Left lobe of liver (tissue), 2 donors: ENCODE measurements at places on chromosomes 3 and 15.

GRCh38 chr3:167808910-167809309, 73.4 kb downstream of the SERPINI1 start:
- no peak for DNase-seq

GRCh38 chr15:70286113-70286806, 188.5 kb upstream of the TLE3 start:
- DNase-seq: peak; percentile 33

DNA sequence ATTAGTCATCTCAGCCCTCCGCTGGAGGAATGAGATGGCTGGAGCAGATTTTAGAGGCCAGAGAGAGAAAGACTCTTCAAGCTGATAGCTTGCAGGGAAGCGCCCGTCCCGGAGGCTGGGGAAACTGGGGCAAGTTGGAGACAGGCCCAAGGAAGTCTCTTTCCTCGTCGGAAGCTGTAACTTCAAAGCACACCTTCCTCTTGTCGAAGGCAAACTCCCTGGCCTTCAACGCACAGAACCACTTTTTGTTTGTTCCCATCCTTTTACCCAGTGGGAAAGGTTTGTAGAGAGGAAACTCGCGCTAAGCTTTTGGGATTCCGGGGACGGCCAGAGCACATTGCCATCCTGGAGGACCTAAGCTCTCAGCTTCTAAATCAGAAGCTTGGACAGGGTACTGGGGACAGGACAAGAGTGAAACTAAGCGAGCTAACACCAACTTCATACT, 900 bp upstream of the EOMES start:
- DNase-seq: no peak

DNA sequence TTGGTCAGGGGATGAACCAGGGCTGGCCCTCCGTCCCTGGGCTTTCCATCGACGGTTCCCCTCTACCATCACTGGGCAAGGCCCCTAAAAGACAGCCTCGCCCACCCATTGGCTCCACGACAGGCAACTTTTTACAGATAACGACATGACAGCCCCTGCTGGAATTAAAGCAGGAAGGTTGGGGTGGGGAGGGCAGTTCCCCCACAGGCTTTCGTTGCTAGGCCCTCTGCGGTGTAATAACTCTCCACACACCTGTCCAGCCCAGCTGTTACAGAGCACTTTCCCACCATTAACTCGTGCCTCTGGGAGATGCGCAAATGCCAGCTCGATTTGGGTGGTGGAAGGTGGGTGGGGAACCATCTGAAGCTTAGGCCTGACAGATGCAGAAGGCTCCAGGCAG, 264.2 kb upstream of the TLE3 start:
- DNase-seq: no peak

GRCh38 chr3:111694471-111694870, 99.3 kb upstream of the ZBED2 start:
- no peak for DNase-seq

GRCh38 chr3:25433106-25433505, 5.0 kb downstream of the RARB start:
- DNase-seq: no peak

- no peak for DNase-seq
These were observed 1.2 kb downstream of the CHMP2B start for GRCh38 chr3:87228316-87228715.

DNA sequence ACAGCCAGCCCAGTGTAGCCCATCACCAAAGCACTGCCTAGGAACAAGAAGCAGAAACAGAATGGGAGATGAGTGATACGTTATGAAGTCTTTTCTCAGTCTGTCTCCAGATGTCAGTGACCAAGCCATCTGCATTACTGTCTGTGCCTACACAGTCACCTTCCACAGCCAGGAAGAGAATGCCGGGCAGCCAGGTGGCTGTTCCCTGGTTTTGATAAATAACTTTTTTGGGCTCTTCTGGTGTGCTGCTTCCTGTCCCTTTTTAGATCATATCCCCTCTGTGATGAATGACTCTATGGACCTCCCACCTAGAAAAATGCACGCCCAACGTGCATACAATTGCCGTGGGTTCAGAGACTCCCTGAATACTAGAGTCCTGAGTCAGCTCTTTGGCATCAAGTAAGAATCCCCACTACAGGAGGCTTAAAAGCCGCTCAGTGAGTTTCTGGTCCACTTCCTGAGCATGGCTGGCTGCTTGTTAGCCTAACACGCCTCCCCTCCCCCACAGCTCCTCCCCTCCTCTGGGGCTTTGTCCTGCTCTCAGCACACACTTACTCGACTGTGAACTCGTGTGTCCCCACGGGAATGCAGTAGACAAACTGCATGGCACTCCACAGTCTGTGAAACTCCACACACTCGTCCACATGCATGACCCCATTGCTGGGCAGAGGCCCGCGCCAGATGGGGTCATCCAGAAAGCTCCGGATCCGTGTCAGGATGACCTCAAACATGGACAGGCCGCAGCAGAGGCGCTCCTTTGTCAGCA, 34.7 kb downstream of the NIPA2 start:
- no peak for DNase-seq

DNA sequence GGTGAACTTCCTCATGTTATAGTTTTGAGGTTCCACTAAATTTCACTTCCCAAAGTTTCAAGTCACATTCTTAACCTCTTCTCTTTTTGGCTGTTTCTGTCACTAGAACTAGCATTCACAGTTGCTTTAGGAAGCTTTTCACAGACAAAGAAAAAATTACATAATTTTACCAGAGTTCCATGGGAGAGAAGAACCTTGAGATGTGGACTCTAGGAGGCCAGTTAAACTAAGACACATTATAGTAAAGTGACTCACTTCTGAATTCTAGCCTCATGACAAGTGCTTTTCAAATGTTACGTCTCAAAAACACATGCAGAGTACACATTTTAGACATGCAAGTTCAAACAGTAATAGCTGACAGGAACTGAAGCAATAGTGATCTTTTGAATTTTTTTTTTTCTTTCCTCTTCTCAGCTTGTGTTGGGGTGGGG, 39.9 kb upstream of the LRTM1 start:
- DNase-seq: no peak

DNA sequence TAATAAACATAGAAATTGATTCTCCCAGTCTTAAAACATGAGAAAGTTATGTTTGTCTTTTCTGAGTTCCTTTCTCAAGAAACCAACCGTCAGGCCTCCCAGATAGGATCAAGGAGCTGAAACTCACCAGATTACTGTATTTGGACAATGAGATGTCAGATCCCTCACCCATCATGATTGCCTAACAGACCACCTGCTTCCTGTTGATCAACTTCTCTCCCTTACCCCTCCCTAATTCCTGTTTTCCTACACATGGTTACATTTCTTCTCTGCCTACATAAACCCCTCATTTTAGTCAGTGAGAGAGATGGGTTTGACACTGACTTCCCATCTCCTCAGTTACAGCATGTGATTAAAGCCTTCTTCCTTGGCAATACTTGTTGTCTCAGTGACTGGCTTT, 917.5 kb downstream of the FHIT start:
- no peak for DNase-seq

DNA sequence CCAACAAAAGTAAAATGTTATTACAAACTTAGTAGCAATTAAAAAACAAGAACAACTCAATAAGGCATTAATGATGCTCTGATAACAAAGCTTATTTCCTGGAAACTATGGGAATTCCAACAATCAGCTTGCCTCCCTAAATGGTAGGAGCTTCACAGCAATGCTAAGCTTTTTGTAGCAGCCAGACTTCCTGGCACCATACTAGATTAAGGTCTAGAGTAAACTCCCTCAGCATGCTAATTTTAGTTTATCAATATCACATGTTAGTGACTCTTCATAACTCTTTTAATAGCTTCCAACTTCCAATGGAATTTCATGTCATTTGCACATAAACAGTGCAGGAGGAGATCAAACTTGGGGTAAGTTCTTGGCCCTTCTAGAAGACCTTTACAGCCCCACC, 782.0 kb downstream of the MCTP2 start:
- DNase-seq: no peak

DNA sequence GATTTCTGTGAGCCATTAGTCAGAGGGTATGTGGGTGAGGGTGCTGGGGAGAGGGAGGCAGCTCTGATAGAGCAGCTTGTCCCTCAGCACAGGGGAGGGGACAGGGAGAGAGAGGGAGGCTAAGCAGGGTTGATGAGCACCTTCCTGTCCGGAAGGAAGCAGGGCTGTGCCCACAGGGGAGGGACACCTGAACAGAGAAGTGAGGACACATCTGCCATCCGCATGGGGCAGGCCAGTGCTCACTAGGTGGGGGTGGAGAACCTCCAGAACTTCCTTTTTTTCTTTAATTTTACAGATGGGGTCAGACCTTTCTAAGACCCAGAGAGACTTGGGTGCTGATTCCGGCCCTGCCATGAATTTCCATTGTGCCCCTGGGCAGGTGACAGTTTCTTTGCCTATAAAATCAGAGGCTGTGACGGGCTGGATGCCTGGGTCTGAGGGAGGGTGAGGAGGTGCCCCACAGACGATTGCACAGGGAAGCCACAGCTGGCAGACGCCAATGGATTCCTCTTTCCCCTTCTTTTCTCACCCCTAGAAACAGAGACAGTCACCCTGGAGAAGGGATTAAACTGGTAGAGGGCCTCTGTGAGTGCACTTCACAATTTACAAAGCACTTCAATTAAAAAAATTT, 4.1 kb upstream of the TGM5 start:
- DNase-seq: peak; percentile 47

- DNase-seq: no peak
These were observed 163.6 kb upstream of the TBC1D5 start for GRCh38 chr3:17905996-17906395.

- DNase-seq: no peak
These were observed 108.8 kb upstream of the CRBN start for GRCh38 chr3:3288255-3288654.

DNA sequence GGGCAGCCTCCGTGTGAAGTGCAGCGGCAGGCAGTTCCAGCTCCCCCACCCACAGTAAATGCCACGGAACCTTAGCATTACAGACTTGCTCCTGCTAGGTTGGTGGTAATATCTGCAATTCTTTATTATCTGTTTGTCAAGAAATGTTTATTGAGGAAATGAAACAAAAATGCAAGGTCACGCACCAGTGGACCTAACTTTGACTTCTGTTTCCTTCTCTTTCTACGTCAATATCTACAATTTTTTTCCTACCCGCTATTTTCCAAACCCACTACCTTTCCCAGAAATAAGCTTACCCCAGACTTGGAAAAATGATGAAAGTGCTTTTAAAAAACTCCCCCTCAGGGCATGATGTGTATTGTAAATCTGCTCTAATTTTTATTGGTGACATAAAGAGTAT, 18.9 kb downstream of the ILDR1 start:
- DNase-seq: no peak

GRCh38 chr15:99439524-99439835, 126.3 kb upstream of the MEF2A start:
- peak; percentile 30 for DNase-seq

GRCh38 chr3:171933441-171933840, 90.3 kb downstream of the TMEM212 start:
- DNase-seq: no peak

GRCh38 chr3:48088056-48088748, 72.0 kb upstream of the MAP4 start:
- DNase-seq: no peak

DNA sequence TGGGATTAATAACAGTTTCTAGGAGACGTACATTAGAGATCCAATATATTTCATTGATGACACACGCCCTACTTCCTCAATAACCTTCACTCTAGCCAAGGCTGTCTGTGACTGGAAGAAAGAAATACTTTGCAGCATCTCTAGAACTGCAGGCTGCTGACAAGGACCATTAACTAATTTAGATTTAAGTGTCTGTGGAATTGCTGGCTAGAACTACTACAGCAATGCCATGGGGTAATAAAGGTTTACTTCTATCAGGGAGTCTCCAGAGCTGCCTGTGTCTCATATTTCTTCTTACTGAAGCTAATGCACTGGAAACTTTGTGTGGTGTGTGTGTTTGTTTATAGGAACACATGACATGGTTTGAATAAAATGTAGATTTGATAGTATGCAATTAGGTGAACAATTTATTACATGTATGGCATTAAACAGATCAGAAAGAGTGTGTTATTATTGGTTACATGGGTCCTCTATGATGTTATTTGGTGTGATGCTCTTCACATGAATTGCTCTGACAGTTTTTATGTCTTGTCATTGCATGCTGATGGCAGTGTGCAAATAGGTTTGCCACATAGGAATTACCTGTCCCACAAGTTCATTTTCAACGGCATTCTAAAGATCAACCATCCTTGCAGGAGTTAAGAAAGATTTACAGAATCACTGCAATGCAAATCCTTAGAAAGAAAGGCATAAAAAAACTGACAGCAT, 916.2 kb upstream of the CADM2 start:
- DNase-seq: no peak

- DNase-seq: no peak
These were observed 21.4 kb upstream of the NR2E3 start for GRCh38 chr15:71788646-71789579.

DNA sequence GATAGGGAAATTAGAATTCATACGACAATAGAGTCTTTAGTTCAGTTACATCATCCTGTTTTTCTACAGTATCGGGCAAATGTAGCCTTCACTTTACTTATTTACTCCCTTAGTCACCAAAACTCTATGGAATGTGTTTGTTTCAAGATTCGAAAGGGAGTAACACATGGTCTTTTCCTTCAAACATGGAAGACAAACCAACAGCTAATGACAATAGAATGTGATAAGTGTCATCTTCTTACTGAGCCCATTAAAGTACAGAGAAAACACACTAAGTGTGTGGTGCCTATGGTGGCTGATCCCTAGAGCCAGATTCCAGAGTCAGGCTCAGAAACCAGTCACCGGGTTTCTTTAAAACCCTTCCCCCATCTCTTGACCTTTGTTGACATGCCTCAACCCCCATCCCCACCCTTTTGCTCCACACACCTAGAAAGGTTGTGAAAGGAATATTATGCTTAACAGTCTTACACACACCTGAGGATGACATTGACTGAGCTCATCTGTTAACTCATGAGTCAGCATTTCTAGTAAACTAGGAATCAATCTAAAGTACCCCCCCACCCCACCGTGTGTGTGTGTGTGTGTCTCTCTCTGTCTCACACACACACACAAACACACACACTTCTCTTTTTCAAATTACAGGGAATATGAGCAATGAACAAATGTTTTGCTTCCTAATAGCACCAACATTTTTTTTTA, 549.6 kb upstream of the CCDC54 start:
- DNase-seq: no peak

DNA sequence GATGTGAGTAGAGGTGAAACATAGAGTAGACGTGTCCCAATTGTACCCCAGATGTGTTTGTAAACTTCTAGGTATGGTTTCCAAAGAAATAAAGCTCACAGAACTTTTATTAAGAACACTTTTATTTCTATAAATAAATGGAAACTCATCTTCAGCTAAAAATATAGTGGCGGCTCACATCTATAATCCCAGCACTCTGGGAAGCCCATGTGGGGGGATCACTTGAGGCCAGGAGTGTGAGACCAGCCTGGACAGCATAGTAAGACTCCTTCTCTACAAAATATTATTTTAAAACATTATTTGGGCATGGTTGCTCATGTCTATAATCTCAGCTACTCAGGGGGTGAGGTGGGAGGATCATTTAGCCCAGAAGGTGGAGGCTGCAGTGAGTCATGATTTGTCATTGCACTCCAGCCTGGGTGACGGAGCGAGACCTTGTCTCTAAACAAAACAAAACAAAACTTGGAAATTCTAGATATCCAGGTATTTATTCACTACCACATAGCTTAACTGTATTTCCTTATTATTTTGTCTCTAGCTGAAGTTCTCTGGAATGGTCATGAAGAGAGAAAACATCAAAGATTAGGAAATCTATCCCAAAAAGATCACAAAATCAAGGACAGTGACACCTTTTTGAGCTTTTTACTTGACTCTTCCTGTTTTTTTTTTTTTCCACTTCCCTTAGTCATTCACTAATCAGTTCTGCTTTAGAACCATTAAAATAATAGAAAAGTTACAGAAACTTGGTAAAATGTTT, 258.1 kb downstream of the TIGIT start:
- no peak for DNase-seq
